Tongue (tissue), 3 donors: ENCODE measurements at places on chromosomes 3 and 15.

GRCh38 chr15:72792431-72792830 lies 8.9 kb upstream of the ADPGK start:
- no peak for DNase-seq

DNA sequence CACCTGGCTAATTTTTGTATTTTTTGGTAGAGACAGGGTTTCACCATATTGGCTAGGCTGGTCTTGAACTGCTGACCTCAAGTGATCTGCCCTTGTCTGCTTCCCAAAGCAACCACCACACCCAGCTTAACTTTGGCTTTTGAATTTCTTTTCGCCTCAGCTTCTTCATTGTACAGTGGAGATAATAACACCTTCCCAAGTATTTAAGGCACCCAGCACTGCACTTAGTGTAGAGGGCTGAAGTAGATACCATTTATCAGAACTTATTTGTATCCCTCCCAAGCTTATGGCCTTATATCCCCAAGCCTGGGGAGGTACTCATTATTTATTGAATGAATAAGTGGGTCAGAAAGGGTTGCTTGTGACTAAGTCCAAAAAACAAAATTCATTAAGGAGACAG lies 2.3 kb downstream of the SQOR start:
- no peak for DNase-seq

DNA sequence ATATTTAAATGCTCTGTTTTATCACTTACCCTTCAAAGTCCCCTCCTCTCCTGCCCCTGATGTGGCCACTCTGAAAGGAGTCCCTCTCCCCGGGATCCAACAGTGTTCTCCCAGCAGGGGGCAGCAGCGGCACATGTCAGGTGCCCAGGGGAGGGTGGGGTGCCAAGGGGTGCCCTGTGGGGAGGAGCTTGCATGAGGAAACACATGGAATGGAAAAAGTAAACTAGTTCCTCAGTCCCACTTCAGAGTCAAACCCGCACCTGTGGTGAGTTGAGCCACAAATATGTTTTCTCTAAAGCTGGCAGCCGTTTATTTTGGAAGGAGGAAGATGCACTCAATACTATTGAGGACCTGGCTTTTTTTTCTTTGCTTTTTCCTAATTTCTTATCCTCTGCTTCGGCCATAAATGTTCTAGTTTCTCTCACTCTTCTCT lies 30.1 kb upstream of the NRROS start:
- DNase-seq, result peak; percentile 87

DNA sequence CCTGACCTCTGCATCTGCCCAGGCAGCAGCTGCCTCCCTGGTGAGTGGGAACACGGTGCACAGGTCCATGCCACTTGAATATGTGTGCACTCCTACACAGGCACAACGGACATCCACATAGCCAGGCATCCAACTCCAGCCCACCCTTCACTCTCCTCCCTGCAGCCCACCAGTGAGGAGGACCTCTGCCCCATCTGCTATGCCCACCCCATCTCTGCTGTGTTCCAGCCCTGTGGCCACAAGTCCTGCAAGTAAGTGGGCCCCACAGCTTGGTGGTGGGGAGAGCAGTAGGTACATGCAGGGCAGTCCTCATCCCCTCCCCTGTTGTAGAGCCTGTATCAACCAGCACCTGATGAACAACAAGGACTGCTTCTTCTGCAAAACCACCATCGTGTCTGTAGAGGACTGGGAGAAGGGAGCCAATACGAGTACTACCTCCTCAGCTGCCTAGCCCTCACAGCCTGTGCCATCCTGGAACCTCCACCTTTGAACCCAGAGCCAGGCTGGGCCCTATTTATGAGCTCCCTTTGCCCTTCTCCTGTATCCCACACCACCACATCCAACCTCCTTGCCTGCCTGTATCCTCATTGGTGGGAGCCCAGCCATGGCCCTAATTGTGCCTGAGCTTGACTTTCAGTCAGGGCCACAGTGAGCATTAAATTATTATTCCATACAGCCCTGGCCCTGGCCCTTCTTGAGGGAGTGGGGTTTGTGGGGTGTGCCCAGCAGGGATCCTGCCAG lies 1.5 kb upstream of the AMIGO3 start:
- DNase-seq, result no peak

DNA sequence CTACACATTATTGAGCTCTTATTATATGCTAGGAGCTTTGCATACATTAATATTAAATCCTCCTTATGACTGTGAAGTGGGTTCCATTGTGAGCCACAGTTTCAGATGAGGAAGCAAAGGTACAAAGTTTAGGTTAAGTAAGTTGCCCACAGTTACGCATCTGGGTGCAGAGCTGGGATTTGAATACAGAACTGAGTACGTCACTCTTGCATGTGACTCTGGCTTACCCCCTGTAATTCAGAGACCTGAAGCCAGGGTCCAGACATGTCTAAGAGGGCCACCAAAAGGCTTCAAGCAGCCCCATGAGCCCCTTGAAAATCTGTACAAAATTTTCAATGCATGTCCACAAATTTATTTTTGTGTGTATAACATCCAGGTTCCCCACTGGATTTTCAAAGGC lies 71.8 kb downstream of the KLF15 start:
- no peak for DNase-seq
